ENCODE measurements at places on chromosomes 3 and 15.
A peak's percentile ranks its signal among the peaks of the same experiment; 100 is the strongest.

DNA sequence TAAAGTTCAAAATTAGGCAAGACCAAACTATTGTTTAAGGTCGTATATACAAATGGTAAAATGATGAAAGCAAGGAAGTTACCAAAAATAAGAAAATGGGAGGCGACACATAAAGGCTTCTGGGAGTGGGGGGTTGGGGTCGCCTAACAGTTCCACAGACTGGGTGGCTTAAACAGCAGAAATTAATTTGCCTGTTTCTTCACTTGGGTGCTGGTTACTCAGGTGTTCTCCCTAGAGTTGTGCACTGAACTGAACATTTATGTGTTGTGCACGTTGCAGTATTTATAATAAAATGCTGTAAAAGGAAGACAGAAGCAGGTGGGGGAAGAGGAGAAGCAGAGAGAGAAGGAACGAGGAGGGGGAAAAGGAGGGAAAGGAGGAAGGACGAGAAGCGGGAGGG is 10.5 kb upstream of the RNU6-1 start:
- DNase-seq: no peak

DNA sequence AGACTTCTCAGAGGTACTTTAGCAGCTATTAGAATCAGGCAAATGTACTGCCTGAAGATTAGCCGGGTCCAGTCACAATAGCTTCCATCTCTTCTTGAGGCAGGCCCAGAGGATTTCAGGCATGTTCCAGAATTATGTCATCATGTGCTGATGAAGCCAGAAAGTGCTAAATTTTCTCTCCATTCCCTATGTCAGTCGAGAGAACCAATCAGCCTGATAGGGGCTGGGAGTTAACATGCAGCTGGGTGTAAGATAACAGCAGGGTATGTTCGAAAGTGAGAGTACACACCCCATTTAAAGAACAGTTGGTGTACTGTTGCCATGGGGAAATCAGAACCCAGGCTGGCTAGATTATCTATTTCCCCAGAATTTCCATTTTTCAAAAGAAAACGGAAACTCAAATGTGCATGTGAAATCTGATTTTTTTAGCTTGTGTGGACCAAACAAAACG is 48.7 kb downstream of the MYH15 start:
- no peak for DNase-seq

- DNase-seq: peak; percentile 10
These were observed 394.5 kb upstream of the RARB start for GRCh38 chr3:25033407-25034029.

DNA sequence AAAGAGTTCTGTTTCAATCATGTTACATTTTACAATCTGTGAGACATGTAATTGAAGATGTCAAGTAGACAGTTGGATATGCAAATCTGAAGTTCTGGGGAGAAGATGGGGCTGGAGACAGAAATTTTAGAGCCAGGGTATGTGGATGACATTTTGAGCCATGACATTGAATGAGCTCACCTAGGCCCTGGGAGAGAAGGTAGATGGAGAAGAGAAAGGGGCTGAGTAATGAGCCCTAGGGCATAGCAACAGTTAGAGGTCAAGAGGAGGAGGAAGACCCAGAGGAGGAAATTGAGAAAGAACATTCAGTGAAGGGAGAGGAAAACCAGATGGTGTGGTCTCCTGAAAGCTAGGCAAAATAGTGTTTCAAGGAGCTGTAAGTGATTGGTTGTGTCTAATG is 15.3 kb downstream of the TMEM266 start:
- no peak for DNase-seq

DNA sequence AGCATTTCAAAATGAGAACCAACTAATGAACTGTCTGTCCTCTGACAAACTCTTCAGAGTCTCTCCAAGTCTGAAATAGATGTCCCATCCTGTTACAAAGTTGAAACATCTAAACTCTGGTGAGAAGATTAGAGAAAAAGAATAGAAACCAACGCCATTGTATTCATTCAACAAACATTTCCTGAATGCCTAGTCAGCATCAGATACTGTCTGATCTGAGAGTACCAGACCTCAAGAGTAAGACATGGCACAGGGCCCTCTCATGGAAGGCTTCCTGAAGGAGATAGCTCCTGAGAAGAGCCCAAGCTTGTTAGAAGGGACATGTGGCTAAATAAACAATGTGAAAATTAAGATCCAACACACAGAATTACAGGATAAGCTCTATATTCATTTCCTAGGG is 164.1 kb upstream of the LRRN1 start:
- DNase-seq: no peak

DNA sequence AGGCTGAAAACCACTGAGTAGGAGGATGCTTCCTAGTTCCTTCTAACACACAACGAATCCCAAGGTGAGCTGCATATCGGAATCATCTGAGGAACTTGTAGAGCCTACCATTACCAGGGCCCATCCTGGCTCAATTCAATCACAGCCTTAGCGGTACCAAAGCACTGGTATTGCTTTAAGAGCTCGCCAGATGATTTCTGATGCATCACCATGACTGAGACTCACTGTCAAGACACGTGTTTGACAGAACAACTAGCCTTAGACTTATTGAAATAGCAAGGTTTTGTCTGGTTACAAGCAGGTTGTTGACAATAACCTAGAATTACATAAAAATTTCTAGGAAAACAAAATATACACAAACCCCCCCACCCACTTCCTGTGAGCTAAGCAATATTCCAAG is 68.5 kb downstream of the CBLB start:
- no peak for DNase-seq

GRCh38 chr3:43373560-43373928 is 87.2 kb downstream of the SNRK start:
- DNase-seq: no peak

- DNase-seq: no peak
These were observed 44.1 kb downstream of the CTXND1 start for GRCh38 chr15:80207887-80208286.

- DNase-seq: no peak
These were observed 428.1 kb downstream of the SOX2 start for GRCh38 chr3:182139627-182140357.

- DNase-seq: no peak
These were observed 37.1 kb downstream of the NR2F2 start for GRCh38 chr15:96367311-96368200.

- no peak for DNase-seq
These were observed 374.2 kb downstream of the PLCL2 start for GRCh38 chr3:17258823-17259436.

- no peak for DNase-seq
These were observed 13.0 kb downstream of the CPA3 start for GRCh38 chr3:148878095-148878494.

DNA sequence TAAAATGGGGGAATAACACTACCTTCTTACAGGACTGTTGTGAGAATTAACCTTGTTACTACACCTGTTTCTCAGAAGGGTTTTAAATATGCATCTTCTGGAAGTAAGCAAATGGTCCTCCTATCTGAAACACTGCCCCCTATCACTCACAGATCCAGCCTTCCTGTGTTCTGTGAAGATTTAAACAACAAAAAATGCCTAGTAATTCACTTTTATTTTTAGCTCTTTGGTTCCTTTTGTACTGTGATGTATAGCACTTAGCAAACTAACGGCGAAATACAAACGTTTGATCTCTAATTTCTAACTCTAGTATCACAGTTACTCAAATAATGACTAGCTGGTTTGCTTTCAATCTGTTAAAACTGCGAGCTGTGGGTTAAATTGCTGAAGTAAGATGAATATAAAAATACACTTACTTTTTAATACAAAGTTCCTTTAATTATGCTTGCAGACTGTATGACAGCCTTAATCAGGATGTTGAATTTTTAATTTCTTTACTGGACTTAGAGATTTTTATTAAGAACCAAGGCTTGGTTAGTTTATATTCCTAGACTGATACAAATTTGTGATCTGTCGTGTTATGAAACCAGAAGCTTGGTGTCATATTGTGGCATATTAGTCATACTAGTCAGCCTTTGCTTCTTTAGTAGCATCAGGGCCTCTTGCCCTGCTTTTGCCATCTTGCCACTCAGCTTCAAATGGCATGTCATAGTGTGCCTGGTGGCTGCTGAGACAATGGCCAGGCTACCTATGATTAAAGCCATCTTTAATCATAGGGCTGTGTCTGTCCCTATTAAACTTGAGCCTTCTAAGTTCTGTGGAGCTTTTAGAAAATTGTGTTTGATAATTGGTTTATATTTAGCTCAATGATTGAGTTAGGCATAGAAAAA is 9.2 kb downstream of the EIF3J start:
- DNase-seq: peak; percentile 62

DNA sequence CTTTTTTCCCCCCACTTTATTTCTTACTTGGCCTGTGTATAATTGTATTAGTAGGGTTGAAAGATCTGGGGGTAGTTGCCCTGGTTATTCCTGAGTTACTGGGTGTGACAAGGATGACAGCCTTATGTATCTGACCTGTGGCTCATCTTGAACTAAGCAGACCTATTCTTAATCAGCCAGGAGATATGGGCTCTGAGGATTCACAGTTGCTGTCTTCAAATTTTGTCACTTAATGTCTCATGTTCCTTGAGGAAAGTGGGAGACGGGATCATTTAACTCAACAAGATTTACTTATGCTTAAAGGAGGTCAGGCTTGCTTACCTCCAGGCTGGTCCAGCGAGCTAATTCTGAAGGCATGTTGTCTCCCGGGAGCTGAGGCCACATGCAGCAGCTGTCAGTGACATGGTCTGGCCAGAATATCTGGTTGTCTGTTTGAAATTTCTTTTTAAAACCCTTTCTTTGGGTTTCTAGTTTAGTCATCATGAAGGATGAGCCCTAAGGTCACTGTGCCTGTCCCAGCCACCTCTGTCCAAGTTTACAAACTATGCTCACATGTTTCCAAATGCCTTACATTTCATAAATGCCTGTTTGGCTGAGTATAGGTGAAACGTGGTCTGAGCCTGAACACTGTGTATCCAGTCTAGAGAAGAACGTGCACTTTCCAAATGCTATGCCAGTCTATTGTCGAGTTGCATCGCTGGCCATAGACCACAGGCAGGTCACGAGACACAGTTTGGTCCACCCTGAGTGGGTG is 26.8 kb downstream of the LRTM1 start:
- DNase-seq: no peak

DNA sequence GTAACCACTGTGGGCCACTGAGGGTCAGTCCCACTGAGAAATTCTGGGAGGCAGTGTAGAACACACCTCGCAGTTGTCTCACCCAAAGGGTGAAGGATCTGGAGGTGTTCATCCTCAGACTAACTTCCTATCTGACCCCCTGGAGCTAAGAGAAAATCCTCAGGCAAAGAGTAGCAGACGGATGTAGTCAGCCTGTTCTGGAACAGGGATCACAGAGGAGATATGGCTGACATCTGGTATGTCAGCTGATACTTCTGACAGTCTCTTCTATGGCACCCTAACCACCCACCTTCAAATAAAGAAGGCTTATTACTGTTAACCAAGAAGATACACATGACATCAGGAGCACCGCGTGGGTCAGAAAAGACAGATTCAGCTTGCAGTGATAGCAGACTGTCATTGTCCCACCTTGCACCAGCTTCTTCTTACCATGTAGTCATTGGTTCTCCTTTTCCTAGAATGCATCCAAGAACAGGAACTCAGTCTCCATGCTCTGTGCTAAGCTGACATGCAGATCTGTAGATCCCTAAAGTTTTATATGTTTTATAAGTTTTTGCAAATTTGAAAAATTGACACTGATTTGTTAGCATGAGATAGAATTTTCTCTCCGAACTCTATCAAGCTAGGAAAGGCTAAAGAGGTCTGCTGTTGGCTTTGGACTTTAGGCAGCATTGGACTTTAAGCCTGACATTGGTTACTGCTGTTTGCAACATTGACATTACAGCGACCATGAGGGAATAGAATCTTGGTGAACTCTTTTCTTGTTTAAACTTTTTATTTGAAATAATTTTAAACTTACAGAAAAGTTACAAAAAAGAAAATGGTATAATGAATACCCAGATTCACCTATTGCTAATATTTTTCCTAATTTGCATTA is 60.4 kb downstream of the KBTBD12 start:
- DNase-seq: no peak

DNA sequence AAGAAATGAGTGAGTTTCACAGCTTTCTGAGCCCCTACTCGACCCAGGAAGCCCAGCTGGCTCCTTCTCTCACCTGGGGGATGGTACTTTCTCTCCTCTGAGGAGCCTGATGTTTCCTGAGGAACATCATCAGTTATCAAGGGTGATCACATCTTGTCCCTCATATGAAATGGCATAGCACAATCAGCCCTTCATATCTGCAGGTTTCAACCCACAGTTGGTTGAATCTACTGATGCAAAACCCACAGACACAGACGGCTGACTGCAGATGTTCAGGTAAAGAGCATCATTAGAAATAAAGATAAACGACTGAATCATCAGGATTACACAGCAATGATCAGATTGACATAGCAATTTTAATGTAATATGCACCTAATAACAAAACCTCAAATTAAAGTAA is 93.6 kb upstream of the OSTN start:
- DNase-seq: no peak

- no peak for DNase-seq
These were observed 158.3 kb downstream of the TPRG1 start for GRCh38 chr3:189330066-189330465.

DNA sequence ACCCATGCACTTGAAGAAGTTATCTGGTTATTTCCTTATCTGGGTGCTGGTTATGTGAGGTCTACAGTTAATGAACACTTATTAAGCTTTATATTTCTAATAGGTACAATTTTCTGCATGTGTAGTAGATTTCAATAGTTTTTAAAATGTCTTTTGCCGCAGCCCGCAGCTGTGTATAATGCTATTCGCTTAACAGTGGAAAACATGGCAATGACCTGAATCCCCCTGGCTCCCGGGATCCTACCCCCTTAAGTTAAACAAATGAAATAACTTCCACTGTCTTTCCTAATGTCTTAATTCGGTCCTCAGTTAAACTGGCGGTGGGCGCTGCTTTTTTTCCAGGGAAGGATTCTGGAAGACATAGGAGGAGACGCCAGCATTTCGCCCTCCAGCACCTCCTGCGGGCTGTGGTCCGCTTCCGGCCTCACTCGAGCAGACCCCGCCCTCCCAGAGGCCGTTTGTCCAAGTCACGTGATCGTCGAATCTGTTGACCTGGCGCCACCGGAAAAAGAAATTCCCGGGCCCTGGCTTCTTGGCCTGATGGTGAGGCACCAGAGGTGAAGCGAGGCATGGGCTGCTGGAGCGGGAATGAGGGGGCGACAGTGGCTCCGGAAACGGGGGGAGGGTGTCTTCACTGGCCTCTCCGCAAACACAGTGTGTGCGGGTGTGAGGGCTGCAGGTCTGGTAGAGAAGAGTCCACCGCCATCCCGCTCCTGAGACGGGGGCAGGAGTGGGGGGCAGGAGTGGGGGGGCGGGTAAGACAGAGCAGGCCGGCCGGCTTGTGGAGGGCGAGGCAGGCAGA is 45.6 kb upstream of the CSPG4 start:
- peak; percentile 81 for DNase-seq

GRCh38 chr15:77081971-77082370 is 11.1 kb upstream of the TSPAN3 start:
- no peak for DNase-seq

Data from activated CD4-positive, alpha-beta T cell treated with anti-CD3 and anti-CD28 coated beads, Interleukin-2, amount 50 U/mL, for 48 hours (primary cell).